ENCODE measurements at places on chromosomes 7 and 10.

DNA sequence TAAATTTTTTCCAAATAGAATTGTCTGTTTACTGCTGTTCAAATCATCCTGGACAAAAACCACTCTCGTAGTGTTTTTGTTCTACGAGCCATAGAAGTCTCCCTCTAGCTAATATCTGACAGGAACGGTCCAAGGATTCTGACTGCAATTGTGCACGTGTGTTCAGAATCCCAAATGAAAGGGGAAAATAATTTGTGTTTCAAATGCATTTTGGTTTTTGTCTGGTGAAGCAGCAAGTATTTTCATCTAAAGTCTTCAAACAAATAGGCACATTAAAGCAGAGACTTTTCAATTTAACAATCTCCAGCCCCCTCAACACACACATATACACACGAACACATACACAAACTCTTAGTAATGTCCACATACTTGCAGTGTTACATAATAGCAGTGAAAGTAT lies 475 bp downstream of the NEUROD6 start:
- no peaks in the 10 kb centered on the region for H3K27me3 ChIP-seq
- no peak overlapping the region for H3K27ac ChIP-seq
- no peak overlapping the region for H3K4me3 ChIP-seq
- no peak for DNase-seq
- no peaks in the 10 kb centered on the region for H3K36me3 ChIP-seq
- peaks cover 5% of the 10 kb centered on the region for H3K4me1 ChIP-seq

DNA sequence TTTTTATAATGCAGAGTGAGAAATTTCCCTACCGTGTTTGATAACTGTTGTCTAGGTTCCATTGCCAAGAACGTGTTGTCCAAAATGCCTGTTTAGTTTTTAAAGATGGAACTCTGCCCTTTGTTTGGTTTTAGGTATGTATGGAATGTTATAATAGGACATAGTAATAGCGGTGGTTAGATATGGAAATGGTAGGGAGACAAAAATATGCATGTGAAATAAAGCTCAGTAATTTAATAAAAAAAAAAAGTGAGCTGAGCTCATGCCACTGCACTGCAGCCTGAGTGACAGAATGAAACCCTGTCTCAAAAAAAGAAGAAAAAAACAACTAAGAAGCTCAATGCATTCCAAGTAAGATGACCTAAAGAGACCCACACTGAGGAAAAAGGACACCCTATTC lies 72.9 kb downstream of the ZNF783 start:
- no peaks in the 10 kb centered on the region for H3K27me3 ChIP-seq
- H3K27ac ChIP-seq = no peak overlapping the region
- no peaks in the 10 kb centered on the region for H3K36me3 ChIP-seq
- H3K4me3 ChIP-seq = no peak overlapping the region
- DNase-seq = no peak

- no peaks in the 10 kb centered on the region for H3K4me1 ChIP-seq
- no peaks in the 10 kb centered on the region for H3K36me3 ChIP-seq
- no peak overlapping the region for H3K4me3 ChIP-seq
- no peak for DNase-seq
Measured at GRCh38 chr10:124266468-124267230, 152.1 kb downstream of the OAT start.

- no peaks in the 10 kb centered on the region for H3K27me3 ChIP-seq
- peaks cover 76% of the 10 kb centered on the region for H3K4me1 ChIP-seq
- peak overlapping the region; percentile 90 for H3K27ac ChIP-seq
- no peak for DNase-seq
Measured at GRCh38 chr10:110820321-110820814, 51.4 kb upstream of the PDCD4 start.

- no peaks in the 10 kb centered on the region for H3K27me3 ChIP-seq
- peaks cover 14% of the 10 kb centered on the region for H3K4me1 ChIP-seq
- H3K36me3 ChIP-seq = no peaks in the 10 kb centered on the region
- no peak overlapping the region for H3K27ac ChIP-seq
Measured at GRCh38 chr7:74428023-74428422, 25.7 kb upstream of the GTF2IRD1 start.

- H3K4me1 ChIP-seq = no peaks in the 10 kb centered on the region
- H3K27ac ChIP-seq = peak overlapping the region; percentile 9
- DNase-seq = no peak
- no peak overlapping the region for H3K4me3 ChIP-seq
- H3K36me3 ChIP-seq = no peaks in the 10 kb centered on the region
- H3K27me3 ChIP-seq = no peaks in the 10 kb centered on the region
Measured at GRCh38 chr10:30039567-30039966, 19.8 kb downstream of the JCAD start.

- no peak overlapping the region for H3K4me3 ChIP-seq
- DNase-seq = no peak
- no peaks in the 10 kb centered on the region for H3K36me3 ChIP-seq
- H3K4me1 ChIP-seq = peaks cover 7% of the 10 kb centered on the region
- H3K27ac ChIP-seq = no peak overlapping the region
Measured at GRCh38 chr7:45915606-45916005, 5.5 kb downstream of the IGFBP3 start.

GRCh38 chr7:94633014-94633341 lies 23.0 kb downstream of the SGCE start:
- no peak overlapping the region for H3K4me3 ChIP-seq
- no peaks in the 10 kb centered on the region for H3K27me3 ChIP-seq
- no peak for DNase-seq
- H3K4me1 ChIP-seq = no peaks in the 10 kb centered on the region
- H3K27ac ChIP-seq = no peak overlapping the region

GRCh38 chr10:102630663-102631062 lies 13.6 kb upstream of the TRIM8 start:
- H3K36me3 ChIP-seq = peaks cover 36% of the 10 kb centered on the region
- no peak for DNase-seq
- peak overlapping the region; percentile 16 for H3K27ac ChIP-seq
- H3K4me1 ChIP-seq = peaks cover 40% of the 10 kb centered on the region

DNA sequence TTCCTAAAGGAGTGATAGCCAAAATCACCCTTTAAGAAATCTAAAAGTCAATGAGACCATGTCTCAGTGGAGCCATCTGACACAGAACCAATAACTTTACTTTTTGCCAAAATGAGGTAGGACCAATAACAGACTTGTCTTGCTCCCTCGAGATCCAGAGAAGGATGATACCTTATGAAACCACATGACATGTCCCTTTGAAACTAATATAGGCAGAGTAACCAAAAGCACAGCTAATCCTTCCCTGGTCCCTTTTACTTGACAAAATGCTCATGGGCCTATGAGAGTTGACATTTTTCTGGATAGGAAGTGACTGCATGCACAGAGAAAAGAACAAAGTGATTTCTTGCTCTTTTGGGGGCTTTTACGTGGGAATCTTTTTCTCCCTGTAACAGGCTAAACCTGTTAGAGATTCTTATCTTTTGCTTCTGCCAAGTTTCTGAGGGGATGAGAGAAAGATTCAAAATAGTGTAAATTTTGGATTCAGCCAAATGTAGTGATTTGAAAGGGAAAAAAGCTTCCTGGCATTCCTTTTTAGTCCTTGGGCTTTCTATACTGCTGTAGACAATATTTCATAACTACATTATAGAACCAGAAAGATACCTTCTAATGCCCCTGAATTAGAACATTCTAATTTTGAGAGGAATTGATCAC lies 87.6 kb downstream of the ARMH3 start:
- no peaks in the 10 kb centered on the region for H3K36me3 ChIP-seq
- H3K4me3 ChIP-seq = no peak overlapping the region
- DNase-seq = no peak
- no peaks in the 10 kb centered on the region for H3K4me1 ChIP-seq
- H3K27ac ChIP-seq = no peak overlapping the region

GRCh38 chr10:110209926-110210673 lies 2.7 kb downstream of the MXI1 start:
- no peaks in the 10 kb centered on the region for H3K36me3 ChIP-seq
- no peak for DNase-seq
- peak overlapping the region; percentile 94 for H3K27ac ChIP-seq
- peak overlapping the region; percentile 78 for H3K4me3 ChIP-seq
- H3K27me3 ChIP-seq = no peaks in the 10 kb centered on the region
- peaks cover 10% of the 10 kb centered on the region for H3K4me1 ChIP-seq

DNA sequence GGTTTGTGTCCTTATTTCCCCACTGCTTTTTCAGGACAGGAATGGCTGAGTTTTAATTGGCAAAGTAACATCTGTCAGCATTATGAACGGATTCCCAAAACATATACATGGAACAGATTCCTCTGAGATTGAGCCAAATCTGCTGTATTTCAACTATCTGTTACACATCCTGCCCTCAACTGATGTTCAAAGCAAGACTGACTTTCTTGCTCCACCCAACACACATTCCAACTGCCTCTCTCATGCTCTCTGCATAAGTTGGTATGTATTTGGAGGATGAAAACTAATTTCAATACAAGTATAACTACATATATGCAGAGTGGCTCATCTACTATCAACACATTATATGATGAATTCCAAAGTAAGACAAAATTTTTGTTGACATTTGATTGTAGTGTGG lies 342.2 kb downstream of the GATA3 start:
- H3K4me1 ChIP-seq = no peaks in the 10 kb centered on the region
- no peaks in the 10 kb centered on the region for H3K36me3 ChIP-seq
- no peak overlapping the region for H3K4me3 ChIP-seq
- H3K27me3 ChIP-seq = peaks cover 20% of the 10 kb centered on the region

DNA sequence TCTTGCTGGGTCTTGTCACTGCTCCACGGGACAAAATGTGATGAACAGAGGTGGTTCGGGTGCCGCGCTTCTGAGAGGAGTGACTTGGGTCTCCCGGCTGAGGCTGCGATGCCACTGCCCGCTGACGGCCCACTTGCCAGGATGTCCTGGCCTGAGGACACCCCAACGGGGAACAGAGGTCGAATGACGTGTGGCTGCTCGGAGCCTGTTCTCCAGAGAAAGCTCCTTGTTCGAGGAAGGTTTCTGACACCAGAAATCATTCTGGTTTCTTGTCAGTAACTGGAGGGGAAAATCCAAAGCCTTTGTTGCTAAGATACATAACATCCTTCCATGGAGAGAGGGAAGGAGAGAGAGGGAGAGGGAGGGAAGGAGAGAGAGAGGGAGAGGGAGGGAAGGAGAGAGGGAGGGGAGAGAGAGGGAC lies 236.4 kb downstream of the WDR37 start:
- no peak for DNase-seq
- no peak overlapping the region for H3K27ac ChIP-seq
- no peaks in the 10 kb centered on the region for H3K36me3 ChIP-seq
- peaks cover 18% of the 10 kb centered on the region for H3K4me1 ChIP-seq
- H3K27me3 ChIP-seq = peaks cover 5% of the 10 kb centered on the region
- H3K4me3 ChIP-seq = no peak overlapping the region

- DNase-seq = no peak
- no peak overlapping the region for H3K27ac ChIP-seq
- H3K27me3 ChIP-seq = no peaks in the 10 kb centered on the region
- no peaks in the 10 kb centered on the region for H3K36me3 ChIP-seq
- no peak overlapping the region for H3K4me3 ChIP-seq
Measured at GRCh38 chr10:4006051-4006450, 221.0 kb upstream of the KLF6 start.

GRCh38 chr7:29359482-29360093 lies 165.0 kb downstream of the CHN2 start:
- no peak overlapping the region for H3K4me3 ChIP-seq
- H3K27me3 ChIP-seq = no peaks in the 10 kb centered on the region
- no peaks in the 10 kb centered on the region for H3K4me1 ChIP-seq

- H3K4me3 ChIP-seq = no peak overlapping the region
- no peak for DNase-seq
- H3K27me3 ChIP-seq = no peaks in the 10 kb centered on the region
Measured at GRCh38 chr10:24643679-24644209, 79.9 kb downstream of the ARHGAP21 start.

DNA sequence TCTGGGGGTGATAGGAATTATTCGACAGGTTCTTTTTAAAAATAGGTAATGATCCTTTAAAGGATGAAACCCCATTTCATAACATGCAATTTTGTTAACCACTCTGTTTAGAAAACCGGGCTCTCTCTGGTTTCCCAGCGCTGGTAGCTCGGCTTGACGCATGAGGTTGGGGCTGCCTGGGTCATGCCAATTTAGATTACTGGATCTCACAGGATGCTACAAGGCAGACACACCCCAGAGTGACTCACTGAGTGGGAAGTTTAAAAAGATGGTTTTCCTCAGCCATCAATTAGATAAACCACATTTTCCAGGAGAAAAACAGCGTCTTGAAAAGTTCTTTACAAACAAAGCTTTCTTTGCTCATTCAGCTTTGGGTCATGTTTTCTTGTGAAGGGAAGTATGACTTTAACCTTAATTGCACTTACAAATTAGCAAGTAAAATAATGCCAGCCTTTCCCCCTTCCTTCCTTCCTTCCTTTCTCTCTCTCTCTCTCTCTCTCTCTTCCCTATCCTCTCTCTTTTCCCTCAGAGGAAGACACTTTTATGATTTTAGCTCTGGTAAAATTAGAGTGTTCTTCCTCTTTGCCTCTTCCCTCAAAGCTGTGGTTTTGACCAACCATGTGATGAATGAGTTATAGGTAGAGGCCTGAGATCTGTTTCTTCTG lies 99.8 kb downstream of the EPDR1 start:
- DNase-seq = no peak
- no peaks in the 10 kb centered on the region for H3K4me1 ChIP-seq
- H3K4me3 ChIP-seq = no peak overlapping the region
- H3K27ac ChIP-seq = no peak overlapping the region
- no peaks in the 10 kb centered on the region for H3K36me3 ChIP-seq

GRCh38 chr7:50393076-50393475 lies 57.1 kb downstream of the FIGNL1 start:
- DNase-seq = no peak
- H3K36me3 ChIP-seq = no peaks in the 10 kb centered on the region
- no peak overlapping the region for H3K4me3 ChIP-seq

GRCh38 chr7:83702446-83702845 lies 53.5 kb upstream of the SEMA3E start:
- no peaks in the 10 kb centered on the region for H3K27me3 ChIP-seq
- no peak overlapping the region for H3K4me3 ChIP-seq
- H3K4me1 ChIP-seq = no peaks in the 10 kb centered on the region

GRCh38 chr7:42478717-42479116 lies 241.7 kb upstream of the GLI3 start:
- H3K4me3 ChIP-seq = no peak overlapping the region
- no peaks in the 10 kb centered on the region for H3K27me3 ChIP-seq
- no peaks in the 10 kb centered on the region for H3K36me3 ChIP-seq
- DNase-seq = no peak
- H3K4me1 ChIP-seq = no peaks in the 10 kb centered on the region

- H3K4me1 ChIP-seq = no peaks in the 10 kb centered on the region
- no peak for DNase-seq
- H3K36me3 ChIP-seq = no peaks in the 10 kb centered on the region
- H3K27me3 ChIP-seq = no peaks in the 10 kb centered on the region
Measured at GRCh38 chr10:98262571-98262970, 5.4 kb downstream of the LOXL4 start.

DNA sequence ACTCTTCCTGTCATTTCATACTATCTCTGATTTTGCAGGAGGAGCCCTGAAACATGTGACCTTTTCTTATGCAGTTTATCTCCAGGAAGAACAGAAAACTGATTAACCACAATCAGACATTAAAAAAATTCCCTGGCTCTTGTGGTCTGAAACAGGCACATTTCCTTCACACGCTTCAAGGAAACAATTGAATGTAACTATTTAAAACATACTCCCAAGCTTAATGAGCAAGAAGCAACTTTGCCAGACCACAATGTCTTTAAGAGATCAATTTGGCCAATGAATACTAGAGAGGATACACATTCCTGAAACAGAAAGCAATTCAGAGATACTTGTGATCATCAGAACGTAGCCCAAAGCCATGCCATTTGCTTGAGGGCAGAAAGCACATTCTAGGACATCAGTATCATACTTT lies 65.8 kb downstream of the PIP4K2A start:
- no peaks in the 10 kb centered on the region for H3K27me3 ChIP-seq
- H3K36me3 ChIP-seq = no peaks in the 10 kb centered on the region
- H3K4me3 ChIP-seq = no peak overlapping the region
- DNase-seq = no peak
